ENCODE measurements at places on chromosomes 6 and 20. TPM values are rescaled to one million over a fixed set of nuclear protein-coding genes. Genes with fewer than 3 reads are reported as not detected.

The APOM gene
- polyA plus RNA-seq = 109 TPM

The ROS1 gene
- 0.11 TPM for polyA plus RNA-seq

The ESF1 gene
- polyA plus RNA-seq = 23.7 TPM

The FBXO30 gene
- polyA plus RNA-seq = 10.3 TPM

The CLIC5 gene
- 191 TPM for polyA plus RNA-seq

The COL20A1 gene
- 1.1 TPM for polyA plus RNA-seq

- no peak for DNase-seq
Measured at GRCh38 chr6:128491100-128491581, 29.3 kb downstream of the PTPRK start.

DNA sequence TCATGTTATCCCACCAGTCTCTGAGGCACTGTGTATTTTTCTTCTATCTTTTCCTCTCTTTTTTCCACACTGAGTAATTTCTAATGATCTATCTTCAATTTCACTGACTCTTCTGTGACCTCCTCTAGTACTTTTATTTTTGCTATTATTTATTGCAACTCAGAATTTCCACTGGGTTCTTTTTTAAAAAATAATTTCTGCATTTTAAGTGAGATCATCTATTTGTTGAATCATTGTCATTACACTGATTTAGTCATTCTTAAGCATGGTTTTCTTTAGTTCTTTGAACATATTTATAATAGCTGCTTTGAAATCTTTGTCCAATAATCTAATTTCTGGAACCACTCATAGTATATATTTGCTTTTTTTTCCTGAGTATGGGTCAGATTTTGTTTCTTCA is 96.7 kb upstream of the SLC22A16 start:
- no peak for DNase-seq

DNA sequence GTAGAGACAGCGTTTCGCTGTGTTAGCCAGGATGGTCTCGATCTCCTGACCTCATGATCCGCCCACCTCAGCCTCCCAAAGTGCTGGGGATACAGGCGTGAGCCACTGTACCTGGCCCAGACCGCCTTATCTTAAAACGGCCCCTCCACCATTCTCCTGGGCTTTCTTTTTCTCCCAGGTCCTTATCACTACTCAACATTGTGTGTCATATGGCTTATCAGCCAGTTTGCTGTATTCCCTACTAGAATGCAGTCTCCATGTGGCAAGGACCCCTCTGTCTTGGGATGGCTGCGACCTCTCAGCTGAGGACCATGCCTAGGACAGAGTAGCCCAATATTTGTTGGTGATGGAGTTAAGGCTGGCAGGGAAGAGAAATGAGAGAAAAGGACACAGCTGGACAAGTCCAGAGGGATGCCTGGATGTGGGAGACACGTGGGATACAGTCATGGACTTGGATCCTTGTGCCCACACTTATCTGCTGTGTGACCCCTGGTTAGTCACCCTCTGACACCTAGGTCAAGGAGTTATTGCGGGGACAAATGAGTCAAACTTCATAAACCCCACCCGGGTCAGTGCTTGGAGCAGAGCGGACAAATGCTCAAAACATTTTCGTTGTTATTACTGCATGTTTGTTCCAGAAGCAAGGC is 24.0 kb downstream of the ADA start:
- no peak for DNase-seq

DNA sequence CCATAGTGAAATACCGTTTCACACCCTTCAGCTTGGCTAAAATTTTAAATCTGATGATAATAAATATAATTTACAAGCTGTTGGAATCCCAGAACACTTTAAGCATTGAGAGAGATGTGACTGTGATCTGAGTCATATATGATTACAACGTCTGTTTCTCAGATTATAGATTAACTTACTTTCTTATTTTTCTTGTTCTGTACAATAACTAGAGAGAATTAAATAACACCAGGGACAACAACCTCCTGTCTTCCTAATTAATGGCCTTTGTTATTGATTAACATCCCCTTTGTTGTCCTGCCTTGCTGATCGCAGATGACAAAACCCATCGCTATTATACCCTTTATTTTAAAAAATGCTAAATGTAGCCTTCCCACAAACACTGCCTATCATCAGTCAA is 87.8 kb upstream of the EZR start:
- no peak for DNase-seq

DNA sequence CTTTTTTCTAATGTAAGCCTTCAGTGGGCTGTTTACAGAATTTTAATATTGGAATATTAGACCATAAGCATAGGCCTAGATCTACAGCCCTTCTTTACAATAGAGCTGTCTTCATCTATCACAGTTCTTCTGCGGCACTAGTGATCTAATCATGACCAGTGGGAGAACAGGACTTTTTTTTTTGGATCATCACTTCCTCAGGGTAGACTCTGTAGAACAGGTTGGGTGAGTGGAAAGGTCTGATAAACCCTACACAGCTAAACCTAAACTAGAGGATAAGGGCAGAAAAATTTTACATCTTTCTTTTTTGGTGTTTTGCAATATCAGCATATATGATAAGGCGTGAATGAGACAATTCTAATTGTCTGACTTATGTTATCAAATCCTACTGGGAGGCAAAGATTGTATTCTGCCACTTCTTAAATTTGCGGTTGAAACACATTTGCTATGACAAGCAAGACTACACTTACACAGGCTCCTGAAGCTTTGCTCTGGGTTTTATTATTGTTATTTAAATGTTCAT is 52.2 kb downstream of the GOPC start:
- DNase-seq = no peak

- no peak for DNase-seq
Measured at GRCh38 chr20:50717974-50718761, 13.2 kb upstream of the PARD6B start.

DNA sequence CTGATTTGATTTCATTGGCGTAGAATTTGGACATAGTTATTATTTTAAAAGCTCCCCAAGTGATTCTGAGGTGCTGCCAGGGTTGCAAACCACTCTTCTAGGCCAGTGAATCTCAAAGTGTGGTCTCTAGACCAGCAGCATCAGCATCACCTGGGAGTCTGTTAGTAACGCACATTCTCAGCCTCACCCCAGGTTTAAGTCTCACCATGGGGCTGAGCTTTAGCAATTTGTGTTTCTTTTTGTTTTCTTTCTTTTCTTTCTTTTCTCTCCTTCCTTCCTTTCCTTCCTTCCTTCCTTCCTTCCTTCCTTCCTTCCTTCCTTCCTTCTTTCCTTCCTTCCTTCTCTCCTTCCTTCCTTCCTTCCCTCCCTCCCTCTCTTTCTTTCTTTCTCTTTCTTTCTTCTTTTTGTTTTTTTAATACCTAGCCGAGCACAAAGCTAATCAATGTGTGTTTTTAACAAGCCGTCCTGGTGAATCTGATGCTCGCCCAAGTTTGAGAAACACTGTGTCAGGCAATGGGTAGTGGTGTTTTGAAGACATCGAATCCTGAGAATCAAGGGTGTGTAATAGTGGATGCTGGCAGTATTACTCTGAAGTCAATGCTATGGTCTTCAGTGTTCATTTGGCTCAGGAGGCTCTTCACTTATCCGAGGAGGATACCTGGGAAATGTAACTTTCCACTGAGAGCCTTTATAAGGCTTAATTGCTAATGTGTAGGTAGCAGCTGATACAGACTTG is 104.9 kb downstream of the SLX4IP start:
- no peak for DNase-seq

GRCh38 chr6:156107624-156108101 is 652.0 kb upstream of the NOX3 start:
- DNase-seq = peak; percentile 28

GRCh38 chr20:40600441-40601219 is 88.4 kb downstream of the MAFB start:
- no peak for DNase-seq

DNA sequence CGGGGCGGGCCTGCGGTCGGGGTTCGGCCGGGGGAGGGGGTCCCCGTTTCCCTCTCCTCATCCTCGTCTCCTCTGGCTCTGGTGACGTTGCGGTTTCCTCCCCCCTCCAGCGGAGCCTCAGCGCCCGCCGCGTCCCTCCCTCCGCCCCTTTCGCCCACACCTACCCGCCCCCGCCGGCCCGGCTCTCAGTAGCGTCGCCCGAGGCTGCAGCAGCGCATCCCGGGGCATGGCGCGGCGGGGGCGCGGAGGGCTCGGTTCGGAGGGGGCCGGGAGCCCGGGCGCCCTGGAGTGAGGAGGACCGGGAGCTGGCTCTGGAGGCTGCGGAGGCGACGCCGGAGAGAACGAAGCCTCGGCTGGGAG is at the start of gene DSE:
TSS of gene DSE (plus strand) at position 188 of the 360 bp plus-strand sequence. CDS start 28,304 bp downstream, outside the sequence.
- peak; percentile 83 for DNase-seq

DNA sequence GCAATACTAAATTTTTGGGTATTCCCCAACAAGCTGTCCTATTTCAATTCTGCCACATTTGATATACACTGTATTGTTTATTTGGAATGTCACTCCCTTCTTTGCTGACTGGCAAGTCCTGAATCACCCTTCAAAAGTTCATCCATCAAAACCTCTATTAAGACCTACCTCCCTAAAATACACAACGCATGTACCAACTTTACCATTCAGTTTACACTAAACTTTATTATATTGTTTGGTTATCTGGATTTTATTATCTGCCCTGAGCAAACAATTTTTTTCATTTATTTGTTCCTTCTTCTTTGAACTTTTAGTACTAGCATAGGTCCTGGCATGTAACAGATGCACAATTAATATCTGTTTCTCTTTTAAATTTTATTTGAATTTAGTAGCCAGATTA is 958.2 kb upstream of the ADGRB3 start:
- no peak for DNase-seq

DNA sequence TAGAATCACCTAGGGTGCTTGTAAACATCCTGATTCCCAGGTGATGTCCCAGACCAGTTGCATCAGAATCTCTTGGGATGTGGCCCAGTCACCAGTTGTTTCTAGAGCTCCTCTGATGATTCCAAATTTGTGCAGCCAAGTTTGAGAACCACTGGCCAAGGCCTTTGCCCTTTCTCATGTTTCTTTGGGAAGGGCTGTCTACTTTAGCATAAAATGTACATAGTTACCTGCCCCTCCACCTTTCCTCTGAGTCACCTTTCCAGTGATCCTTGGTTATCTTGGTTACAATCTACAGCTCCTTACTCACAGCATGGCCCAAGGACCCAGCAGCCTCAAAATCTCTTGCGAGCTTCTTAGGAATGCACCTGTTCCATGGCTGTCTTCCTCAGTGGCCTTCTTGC is 266.4 kb upstream of the PRND start:
- DNase-seq = no peak

GRCh38 chr6:34005901-34006531 is 139.9 kb downstream of the GRM4 start:
- DNase-seq = no peak

GRCh38 chr6:6509284-6509683 is 79.2 kb upstream of the LY86 start:
- no peak for DNase-seq

- DNase-seq = no peak
Measured at GRCh38 chr6:55604021-55604420, 25.0 kb upstream of the HMGCLL1 start.

GRCh38 chr6:101826678-101827077 is 433.2 kb downstream of the GRIK2 start:
- no peak for DNase-seq

GRCh38 chr6:169035385-169036240 is 218.0 kb downstream of the THBS2 start:
- no peak for DNase-seq

DNA sequence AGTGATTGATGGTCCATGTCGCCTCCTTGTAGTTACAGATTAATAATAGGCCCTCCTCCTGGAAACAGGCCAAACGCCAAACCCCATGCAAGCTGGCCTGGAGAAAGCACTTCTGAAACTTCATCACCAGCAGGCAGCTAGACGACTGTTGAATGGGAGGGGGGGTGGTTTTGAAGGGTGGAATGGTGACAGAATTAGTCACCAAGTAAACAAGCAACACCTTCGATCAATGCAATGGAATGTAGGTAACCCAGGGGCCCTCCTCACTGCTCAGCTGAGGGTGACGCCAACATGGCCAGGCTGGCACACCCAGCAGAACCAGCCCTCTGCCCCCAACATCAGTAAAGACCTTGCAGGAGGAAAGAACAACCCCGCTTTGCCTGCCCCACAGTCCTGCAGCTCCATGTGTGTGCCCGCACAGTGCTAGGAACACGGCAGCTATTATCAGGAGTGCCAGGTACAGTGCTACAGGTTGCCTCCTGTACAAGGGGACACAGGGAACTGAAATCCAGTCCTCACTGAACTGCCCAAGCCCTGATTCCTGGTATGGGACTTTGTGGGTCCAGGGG is 2.7 kb downstream of the BCAS1 start:
- DNase-seq = peak; percentile 89

DNA sequence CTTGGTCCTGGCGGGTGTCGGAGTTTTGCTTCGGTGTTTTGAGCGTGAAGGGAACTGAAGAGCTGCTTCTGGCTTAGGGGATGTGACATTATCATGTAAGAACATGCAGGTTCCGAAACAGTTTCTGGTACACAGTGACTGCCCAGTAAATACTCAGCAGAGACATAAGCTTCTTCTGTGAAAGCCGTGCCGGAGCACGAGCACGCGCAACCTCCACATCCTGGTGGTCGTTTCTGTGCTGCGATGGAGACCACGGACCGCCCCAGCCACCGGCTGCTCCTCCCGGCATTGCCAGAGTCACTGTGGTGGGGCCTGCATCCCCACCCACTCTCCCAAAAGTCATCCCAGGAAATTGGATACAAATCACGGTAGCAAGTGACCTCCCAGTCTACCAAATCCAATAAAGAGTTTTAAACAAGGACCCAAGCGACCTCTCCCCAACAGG is 18.7 kb downstream of the KIF25 start:
- DNase-seq = no peak

- DNase-seq = no peak
Measured at GRCh38 chr20:62688855-62689460, 19.7 kb upstream of the NTSR1 start.

DNA sequence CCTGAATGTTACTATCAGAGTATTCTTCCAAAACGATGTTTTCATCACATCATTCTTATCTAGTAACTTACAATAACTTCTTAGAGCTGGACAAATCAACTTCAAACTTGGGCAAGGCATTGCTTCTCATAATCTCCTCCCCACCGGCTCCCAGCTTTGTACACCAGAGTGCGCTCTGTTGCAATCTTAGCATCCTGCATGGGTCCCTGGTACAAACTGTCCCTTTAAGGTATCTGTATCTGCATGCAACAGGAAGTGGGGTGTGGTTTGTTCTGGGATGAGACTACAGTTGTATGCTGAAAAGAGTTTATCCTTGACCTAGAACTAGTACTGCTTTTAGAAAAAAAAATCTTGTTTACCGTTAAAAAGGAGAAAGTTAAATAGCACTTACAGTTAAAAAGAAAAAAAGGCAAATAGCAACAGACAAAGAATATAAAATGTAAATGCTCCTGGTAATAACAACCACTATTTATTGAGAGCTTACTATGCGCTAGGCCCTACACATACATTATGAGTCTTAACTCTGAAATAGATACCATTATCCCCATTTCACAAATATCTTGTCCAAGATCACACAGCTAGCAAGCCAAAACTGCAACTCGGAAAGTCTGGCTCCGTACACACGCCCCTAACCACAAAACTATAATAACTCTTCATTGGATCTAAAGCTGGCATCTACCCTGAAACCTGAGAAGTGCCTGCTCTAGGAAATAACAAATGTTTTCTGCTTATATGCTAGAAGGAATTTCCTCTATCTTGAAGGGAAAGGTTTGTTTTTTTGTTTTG is 9.8 kb upstream of the HECA start:
- no peak for DNase-seq

GRCh38 chr6:152572338-152573088 is 64.6 kb downstream of the SYNE1 start:
- peak; percentile 11 for DNase-seq

GRCh38 chr6:52548353-52548713 is 28.5 kb downstream of the TRAM2 start:
- no peak for DNase-seq

Data from renal pelvis (tissue), 12 donors.